Activated naive CD8-positive, alpha-beta T cell treated with anti-CD3 and anti-CD28 coated beads, Interleukin-2, amount 10 ng/mL, durations not matched to agents 7 days and 5 days (primary cell): ENCODE measurements at places on chromosomes 5 and 9. TPM values are rescaled to one million over a fixed set of nuclear protein-coding genes. Genes with fewer than 3 reads are reported as not detected.

DNA sequence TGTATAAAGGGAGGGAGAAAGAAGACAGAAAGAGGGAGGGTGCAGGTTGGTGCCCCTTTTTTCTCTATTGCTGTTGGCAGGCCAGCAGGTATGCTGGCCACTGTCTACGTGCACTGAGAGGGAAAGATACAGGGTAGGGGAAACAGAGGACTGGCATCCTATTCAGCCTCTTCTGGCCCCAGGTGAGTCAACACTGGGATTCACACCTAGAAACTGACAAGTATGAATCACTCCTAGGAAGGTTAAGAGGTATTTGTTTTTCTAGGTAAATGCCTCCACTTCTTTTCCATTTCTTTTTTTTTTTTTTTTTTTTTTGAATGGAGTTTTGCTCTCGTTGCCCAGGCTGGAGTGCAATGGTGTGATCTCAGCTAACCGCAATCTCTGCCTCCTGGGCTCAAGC, 2.8 kb upstream of the UBAP1 start:
- DNase-seq, result no peak

GRCh38 chr9:113879318-113879717, 3.2 kb downstream of the ZNF618 start:
- DNase-seq, result no peak

Gene GADD45G
- total RNA-seq, result 10.1 TPM

Gene POU5F2
- total RNA-seq, result 1.4 TPM

DNA sequence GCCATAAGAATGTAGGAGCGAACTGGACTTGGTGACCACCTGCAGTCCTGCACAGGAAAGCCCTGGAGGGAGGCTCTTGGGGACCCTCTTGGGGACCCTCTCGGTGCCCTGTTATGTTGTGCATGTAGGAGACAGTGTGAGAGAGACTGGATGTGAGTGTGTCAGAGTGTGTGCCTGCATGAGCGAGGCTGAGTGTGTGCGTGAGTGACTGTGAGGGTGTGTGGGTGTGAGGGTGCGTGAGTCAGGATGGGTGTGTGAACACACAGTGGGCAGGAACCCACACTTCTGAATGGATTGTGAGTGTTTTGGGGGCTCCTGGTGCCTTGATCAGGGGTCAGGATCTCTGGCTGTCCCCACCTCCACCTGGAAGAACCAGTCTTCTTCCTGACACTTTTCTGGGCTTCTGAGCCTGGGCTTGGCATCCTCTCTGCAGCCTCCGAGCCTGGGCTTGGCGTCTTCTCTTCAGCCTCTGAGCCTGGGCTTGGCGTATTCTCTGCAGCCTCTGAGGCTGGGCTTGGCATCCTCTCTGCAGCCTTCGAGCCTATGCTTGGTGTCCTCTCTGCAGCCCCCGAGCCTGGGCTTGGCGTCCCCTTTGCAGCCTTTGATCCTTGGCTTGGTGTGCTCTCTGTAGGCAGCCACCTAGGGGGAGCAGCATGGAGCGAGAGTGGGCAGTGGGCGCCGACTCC, 25.6 kb upstream of the ANKRD33B start:
- DNase-seq, result no peak
